ENCODE measurements at places on chromosomes 3 and 15.

GRCh38 chr15:58587486-58587885 lies 155.7 kb downstream of the LIPC start:
- no peak for DNase-seq
- H3K27ac ChIP-seq = no peak overlapping the region
- H3K36me3 ChIP-seq = no peaks in the 10 kb centered on the region
- H3K27me3 ChIP-seq = no peaks in the 10 kb centered on the region

GRCh38 chr3:45592405-45592804 lies 2.1 kb upstream of the LIMD1 start:
- H3K36me3 ChIP-seq = no peaks in the 10 kb centered on the region
- H3K4me1 ChIP-seq = no peaks in the 10 kb centered on the region
- no peaks in the 10 kb centered on the region for H3K27me3 ChIP-seq

DNA sequence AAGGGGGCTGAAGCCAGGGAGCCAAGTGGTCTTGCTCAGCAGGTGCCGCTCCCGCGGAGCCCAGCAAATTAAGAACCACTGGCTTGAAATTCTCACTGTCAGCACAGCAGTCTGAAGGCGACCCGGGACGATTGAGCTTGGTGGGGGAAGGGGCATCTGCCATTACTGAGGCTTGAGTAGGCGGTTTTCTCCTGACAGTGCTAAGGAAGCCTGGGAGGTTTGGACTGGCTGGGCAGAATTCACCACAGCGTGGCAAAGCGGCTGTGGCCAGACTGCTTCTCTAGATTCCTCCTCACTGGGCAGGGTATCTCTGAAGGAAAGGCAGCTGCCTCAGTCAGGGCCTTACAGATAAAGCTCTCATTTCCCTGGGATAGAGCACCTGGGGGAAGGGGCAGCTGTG lies 57.0 kb upstream of the GPR149 start:
- no peak overlapping the region for H3K4me3 ChIP-seq
- no peaks in the 10 kb centered on the region for H3K36me3 ChIP-seq
- no peak overlapping the region for H3K27ac ChIP-seq
- no peaks in the 10 kb centered on the region for H3K4me1 ChIP-seq

DNA sequence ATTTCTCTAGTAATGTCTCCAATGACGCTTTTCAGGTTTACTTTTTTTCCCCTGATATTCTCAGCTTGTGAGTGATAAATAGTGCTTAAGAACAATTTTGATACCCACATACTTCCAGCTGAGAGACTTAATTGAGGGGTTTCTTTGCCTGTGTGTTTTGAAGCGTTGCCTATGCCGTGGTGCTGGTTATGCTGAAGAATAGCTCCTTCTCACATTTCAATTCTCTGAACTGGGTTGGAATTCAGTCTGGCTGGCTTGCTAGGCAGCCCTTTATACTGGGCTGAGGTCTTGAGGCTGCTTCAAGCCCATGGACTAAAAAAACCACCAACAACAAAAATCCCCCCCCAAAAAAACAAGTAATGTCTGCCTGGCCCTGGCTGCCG lies 87.4 kb downstream of the CHST2 start:
- H3K4me1 ChIP-seq = no peaks in the 10 kb centered on the region
- H3K27me3 ChIP-seq = no peaks in the 10 kb centered on the region
- no peaks in the 10 kb centered on the region for H3K36me3 ChIP-seq
- no peak overlapping the region for H3K27ac ChIP-seq
- no peak for DNase-seq

GRCh38 chr3:136838641-136839555 lies 20.0 kb downstream of the SLC35G2 start:
- no peak overlapping the region for H3K27ac ChIP-seq
- no peaks in the 10 kb centered on the region for H3K27me3 ChIP-seq
- no peaks in the 10 kb centered on the region for H3K4me1 ChIP-seq
- DNase-seq = no peak
- H3K4me3 ChIP-seq = no peak overlapping the region
- H3K36me3 ChIP-seq = no peaks in the 10 kb centered on the region

All from breast epithelium (tissue), 4 donors.